Activated CD8-positive, alpha-beta memory T cell treated with anti-CD3 and anti-CD28 coated beads, Interleukin-2, amount 10 ng/mL, durations not matched to agents 7 days and 5 days (primary cell): ENCODE measurements at places on chromosomes 1 and 21. TPM values are rescaled to one million over a fixed set of nuclear protein-coding genes. Genes with fewer than 3 reads are reported as not detected.

The CCDC27 gene
- total RNA-seq, result not detected

DNA sequence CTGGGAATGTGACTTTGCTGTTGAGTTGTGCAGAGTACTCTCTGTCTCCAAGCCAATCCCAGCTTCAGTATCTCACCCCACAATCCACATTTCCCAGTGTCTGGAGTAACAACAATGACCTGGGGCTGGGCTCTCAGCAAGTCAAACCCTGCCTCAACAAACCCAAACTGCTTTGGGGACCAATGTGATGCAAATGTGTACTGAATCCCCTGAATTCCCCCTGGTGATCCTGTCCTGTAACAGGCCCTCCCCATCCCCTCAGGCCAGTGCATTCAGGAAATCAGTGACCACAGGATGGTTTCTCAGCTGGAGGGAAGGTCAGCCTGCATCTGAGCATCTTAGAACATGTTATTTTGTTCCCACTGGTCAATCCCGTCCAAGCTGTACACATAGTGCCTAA is 36.7 kb upstream of the HAO2 start:
- no peak for DNase-seq

The OR6N1 gene
- not detected for total RNA-seq

DNA sequence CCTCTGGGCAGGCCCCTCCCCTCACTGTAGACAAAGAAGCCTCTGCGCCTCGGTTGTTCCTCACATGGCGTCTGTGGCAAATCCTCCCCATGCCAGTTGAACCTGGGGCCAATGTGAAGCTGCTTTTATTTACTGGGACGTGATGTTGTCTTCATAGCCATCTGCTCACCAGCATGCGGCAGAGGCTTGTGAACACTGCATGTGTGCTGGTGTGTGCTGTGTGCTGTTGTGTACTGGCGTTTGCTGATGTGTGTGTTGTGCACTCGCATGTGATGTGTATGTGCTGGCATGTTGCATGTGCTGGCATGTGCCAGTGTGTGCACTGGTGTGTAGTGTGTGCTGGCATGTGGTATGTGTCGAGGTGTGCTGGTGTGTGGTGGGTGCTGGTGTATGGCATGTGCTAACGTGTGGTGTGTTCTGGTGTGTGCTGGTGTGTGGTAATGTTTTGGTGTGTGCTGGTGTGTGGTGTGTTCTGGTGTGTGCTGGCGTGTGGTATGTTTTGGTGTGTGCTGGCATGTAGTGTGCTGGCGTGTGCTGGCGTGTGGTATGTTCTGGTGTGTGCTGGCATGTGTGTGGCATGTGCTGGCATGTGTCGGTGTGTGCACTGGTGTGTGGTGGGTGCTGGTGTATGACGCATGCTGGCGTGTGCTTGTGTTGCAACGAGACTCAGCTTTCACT is 37.2 kb upstream of the TRAPPC10 start:
- no peak for DNase-seq

The SPRR2D gene
- not detected for total RNA-seq

The PGLYRP3 gene
- not detected for total RNA-seq

DNA sequence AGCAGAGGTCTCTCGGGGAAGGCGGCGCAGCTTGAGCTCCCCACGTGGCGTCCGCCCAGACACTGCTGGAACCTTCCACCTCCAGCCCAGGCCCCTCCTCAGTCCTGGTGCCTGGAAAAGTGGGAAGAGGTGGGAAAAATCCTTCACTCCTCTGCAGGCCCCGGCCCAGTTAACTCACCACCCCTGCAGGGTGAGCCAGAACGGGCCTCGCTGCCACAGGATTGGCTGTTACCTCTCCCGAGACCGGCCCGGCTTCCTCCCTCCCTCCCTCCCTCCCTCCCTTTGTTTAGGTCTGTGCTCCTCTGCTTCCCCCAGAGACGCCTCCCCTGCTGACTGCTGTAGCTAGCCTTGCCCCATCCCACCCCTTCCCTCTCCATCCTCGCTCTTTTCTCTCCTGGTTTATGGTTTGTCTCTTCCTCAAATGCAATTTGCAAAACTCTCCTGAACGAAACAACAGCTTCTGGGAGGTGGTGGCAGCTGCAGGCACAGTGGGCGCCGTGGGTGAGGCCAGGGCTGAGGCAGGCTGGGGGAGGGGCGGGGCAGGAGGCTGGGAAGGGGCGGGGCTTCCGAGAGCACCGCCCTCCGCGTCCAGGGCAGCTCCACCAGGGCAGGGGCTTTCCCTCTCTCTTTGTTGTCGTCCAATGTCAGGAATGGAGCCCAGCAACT is 6.5 kb downstream of the CAPN9 start:
- no peak for DNase-seq

GRCh38 chr1:65793359-65793732 is 651 bp downstream of the PDE4B start:
- no peak for DNase-seq

DNA sequence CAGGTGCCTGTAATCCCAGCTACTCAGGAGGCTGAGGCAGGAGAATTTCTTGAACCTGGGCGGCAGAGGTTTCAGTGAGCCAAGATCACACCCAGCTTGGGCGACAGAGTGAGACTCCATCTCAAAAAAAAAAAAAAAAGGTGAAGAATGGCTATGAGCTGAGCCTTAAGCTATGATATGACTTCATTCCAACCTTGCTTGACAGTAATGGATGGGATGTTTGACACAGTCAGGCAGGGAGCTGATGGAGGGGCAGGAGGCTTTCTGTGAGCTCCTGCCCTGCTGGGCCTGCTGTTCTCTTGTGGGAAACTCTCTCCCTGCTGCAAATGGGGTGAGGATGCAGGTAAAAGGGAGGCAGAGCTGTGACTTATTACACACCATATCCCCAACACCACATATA is 27.6 kb downstream of the NCF2 start:
- no peak for DNase-seq

DNA sequence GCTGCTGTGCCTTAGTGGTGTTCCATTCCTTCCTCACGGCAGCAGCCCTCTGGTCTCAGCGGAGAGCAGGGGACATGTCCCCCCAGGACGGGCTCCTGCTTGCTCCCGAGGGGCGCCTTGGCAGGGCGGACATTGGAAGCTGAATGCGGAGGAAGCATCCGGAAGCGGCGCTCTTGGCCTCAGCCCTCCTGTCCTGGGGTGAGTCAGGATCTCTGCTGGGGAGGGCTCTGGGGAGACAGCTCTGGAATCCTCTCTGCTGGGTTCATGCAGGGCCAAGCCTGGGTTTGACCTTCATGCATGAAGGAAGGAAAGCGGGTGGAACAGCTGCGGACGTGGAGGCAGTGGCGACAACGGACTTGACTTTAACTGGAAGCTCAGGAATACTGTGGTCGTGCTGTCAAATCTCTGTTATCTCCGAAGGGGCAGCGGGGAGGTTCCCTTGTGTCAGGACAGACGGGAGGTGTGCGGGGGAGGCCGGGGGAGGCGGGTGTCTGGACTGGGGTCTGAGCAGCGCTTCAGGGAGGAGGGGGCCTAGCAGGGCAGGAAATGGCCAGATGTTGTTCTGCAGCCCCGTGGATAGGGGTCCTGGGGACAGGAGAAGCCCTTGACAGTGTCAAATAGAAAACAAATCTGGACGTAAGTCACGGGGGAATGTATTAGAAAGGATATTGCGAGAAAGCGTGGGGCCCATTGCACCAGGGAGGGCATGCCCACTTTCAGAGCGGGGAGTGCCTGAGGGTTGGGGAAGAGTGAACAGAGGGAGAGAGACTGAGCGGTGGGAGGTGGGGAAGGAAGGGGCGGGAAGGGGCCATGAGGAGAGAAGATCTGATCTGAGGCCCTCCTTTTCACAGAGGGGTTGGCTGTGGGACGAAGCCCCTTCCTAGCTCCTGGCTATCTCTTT is 26.6 kb downstream of the CRYAA start:
- no peak for DNase-seq

The RHOU gene
- 4.5 TPM for total RNA-seq

DNA sequence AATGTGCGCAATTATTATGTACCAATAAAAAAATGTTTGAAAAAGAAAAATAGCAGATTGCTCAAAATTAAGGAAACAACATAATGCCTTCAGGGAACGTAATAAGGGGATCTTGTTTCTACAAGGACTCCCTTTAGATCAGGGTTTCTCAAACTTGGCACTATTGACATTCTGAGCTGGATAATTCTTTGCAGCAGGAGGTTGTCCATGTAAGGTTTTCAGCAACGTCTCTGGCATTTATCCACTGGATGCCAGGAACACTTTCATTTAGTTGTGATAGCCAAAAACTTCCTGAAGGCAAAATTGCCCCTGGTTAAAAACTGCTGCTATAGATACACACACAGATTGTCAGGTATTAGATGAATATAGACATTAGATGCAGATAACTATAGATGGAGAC is 666.7 kb upstream of the ADAMTS5 start:
- DNase-seq, result no peak

GRCh38 chr1:18352636-18353265 is 128.0 kb upstream of the KLHDC7A start:
- DNase-seq, result no peak

The ADAMTS1 gene
- 0.89 TPM for total RNA-seq

The ZNF683 gene
- 26.3 TPM for total RNA-seq

DNA sequence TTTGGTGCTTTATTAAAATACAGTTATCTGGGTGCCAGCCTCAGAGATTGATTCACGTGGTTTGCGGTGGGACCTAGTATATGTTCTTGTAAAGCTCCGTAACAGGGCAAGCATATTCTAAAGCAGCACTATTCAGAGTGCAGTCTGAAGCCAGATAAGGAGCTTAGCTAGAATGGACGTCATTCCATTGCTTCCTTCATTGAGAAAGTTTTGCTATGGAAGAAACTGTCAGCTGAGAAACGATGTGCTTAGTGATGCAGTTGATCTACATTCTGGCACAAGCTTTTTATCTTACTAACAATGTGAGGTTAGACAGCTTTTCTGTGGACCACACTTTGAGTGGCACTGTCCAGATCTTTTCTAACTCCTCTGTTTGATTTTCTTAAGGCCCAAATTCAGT is 26.2 kb downstream of the SLC44A3 start:
- DNase-seq, result no peak

DNA sequence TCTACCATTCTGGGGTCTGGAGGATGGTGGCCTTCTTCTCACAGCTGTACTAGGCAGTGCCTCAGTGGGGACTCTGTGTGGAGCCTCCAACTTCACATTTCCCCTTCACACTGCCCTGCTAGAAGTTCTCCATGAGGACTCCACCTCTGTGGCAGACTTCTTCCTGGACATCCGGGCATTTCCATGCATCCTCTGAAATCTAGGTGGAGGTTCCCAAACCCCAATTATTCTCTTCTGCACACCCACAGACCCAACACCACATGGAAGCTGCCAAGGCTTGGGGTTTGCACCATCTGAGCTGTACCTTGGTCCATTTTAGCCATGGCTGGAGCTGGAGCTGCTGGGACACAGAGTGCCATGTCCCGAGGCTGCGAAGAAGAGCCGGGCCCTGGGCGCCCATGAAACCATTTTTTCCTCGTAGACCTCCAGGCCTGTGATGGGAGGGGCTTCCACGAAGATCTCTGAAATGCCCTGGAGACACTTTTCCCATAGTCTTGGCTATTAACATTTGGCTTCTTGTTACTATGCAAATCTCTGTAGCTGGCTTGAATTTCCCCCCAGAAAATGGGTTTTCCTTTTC is 170.5 kb downstream of the FOXD2 start:
- DNase-seq, result peak; percentile 8

The LCE3D gene
- total RNA-seq, result not detected

The TSPEAR gene
- not detected for total RNA-seq

GRCh38 chr1:203589171-203589570 is 37.5 kb upstream of the ATP2B4 start:
- DNase-seq, result no peak

- peak; percentile 58 for DNase-seq
Measured at GRCh38 chr1:147641695-147642592, 28.4 kb downstream of the ACP6 start.

- no peak for DNase-seq
Measured at GRCh38 chr1:231705806-231706760, 79.5 kb downstream of the DISC1 start.

GRCh38 chr21:26798856-26799751 is 46.1 kb downstream of the ADAMTS1 start:
- no peak for DNase-seq

GRCh38 chr1:65979136-65980044 is 186.7 kb downstream of the PDE4B start:
- DNase-seq, result no peak

The HMGCS2 gene
- total RNA-seq, result not detected

The OR13G1 gene
- total RNA-seq, result not detected

- no peak for DNase-seq
Measured at GRCh38 chr1:205271745-205272144, 44.0 kb downstream of the TMCC2 start.

- peak; percentile 95 for DNase-seq
Measured at GRCh38 chr1:2545754-2546514, 10.2 kb upstream of the TNFRSF14 start.

The IL10 gene
- total RNA-seq, result not detected

The DMRTA2 gene
- total RNA-seq, result 0.12 TPM

The FCGR3B gene
- total RNA-seq, result not detected

The CFHR2 gene
- total RNA-seq, result not detected

- DNase-seq, result no peak
Measured at GRCh38 chr1:29387210-29387609, 150.9 kb downstream of the PTPRU start.

The PRMT6 gene
- total RNA-seq, result 13.1 TPM

The SH2D2A gene
- 157 TPM for total RNA-seq

The HUNK gene
- 0.28 TPM for total RNA-seq

- no peak for DNase-seq
Measured at GRCh38 chr1:162335126-162335525, 41.5 kb downstream of the SPATA46 start.
